NCI-H524 treated with DMSO at 0.1 percent for 48 hours (cell line): ENCODE measurements at places on chromosomes 1 and 21.

- DNase-seq: no peak
These were observed 32.2 kb downstream of the TRIM62 start for GRCh38 chr1:33149453-33150190.

DNA sequence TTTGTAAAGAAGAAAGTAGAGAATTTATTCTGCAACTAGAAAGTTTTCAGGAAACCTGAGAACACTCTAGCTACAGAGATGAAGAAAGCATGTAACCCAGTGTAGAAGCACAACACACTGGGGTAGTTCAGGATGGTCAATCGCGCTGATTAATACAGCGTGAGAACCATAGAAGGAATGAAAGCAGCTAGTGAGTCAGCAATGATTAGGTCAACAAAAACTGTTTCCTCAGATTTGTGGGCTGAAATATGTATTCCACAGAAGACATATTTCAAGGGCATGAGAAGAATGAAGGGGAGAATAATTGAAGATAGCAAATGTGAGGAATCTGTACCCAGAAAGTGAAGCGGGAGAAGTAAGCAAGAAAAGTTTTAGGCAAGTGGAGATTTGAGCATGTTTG lies 97.8 kb upstream of the ADGRL2 start:
- no peak for DNase-seq

DNA sequence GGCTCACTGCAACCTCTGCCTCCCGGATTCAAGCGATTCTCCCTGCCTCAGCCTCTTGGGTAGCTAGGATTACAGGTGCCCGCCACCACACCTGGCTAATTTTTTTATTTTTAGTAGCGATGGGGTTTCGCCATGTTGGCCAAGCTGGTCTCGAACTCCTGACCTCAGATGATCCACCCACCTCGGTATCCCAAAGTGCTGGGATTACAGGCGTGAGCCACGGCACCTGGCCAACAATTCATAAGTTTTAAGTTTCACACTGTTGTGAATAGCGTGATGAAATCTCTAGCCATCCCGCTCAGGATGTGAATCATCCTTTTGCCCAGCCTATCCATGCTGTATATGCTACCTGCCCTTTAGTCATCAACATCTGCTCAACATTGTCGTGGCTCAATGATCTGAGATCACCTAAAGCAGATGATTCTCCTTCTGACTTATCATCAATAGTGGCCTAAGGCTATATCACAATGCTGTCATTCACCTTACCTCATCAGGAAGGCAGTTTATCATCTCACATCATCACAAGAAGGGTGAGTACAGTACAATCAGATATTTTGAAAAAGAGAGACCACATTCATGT lies 2.6 kb downstream of the PFDN2 start:
- DNase-seq: no peak

GRCh38 chr1:108686614-108687313 lies 5.3 kb upstream of the PRPF38B start:
- no peak for DNase-seq

GRCh38 chr1:12343823-12344487 lies 114.1 kb downstream of the VPS13D start:
- no peak for DNase-seq

- no peak for DNase-seq
These were observed 4.5 kb downstream of the PMVK start for GRCh38 chr1:154931940-154932487.

DNA sequence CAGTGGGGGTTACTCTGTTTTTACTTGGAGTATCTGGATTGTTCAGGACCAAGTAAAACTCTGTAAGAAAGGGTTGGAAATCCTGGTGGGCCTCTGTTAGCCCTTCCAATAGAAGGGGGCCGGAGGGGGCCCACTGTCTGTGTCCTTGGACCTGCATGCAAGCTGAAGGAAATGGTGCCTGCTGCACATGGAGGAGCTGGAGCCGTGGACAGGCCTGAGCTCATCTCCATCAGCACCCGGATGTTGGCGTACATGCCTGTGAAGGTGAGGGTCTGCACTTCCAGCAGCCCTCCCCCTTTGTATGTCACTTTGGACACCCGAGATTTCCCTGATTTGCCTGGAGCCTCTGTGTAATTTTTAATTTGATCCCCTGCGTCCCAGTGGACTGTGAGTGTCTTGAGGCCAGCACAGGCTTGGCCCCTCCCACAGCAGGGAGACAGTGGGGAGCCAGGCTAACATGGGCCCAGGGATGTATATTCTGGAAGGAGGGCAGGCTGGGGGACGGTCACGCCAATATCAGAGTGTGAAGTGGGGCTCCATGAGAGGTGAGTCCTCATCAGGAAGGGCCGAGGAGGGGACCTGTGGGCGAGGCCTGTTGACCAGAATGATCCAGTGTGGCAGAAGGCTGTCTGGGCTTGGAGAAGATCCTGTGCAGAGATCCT lies 16.8 kb downstream of the GALNT2 start:
- no peak for DNase-seq

DNA sequence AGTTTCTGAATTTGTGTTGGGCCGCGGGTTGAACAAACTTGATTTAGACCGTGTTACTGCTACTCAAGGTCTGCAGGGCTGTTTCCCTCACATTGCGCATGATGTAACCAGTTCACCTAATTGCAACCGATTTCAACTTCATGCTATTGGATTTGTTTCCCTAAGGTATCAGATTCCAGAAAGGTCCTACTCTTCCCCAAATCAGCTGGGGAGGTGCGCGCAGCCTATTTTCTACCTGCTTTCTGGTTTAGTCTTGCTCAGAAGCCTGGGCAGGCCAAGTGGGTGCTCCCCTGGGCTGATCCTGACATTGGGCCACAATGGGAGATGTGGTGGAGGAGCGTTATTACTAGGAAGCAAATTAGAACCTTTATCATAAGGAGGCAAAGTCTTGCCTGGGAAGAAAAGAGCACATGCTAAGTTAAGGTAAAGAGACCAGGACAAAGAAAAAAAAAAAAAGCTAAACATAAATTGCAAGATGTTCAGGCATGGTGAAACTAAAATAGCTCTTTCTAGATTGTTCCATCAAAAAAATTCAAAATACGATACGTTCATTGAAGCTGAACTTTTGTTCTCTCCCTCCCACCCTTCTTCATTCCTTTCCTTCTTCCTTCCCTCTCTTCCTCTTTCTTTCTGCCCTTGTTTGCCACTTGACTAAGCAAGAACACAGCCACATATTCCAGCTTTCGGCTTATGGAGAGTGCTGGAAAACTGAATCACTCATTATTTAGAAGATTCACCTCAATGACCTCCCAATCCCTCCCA lies 28.8 kb upstream of the TARBP1 start:
- DNase-seq: no peak

DNA sequence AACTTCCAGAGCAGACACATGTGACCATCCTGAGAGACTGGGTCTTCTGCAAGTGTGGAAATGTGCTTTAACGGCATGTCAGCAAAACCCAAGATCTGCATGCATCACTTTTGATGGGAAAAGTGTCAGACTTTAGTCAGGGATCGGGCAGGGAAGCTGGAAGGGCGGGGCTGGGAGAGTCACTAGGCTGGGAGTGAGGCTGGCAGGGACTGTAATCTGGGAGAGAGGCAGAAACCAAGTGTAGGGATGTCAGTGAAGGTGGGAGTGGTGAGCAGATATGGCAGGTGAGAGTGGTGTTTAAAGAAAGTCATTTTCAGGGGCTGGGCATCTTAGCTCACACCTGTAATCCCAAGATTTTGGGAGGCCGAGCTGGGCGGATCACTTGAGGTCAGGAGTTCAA lies 11.3 kb downstream of the CDA start:
- DNase-seq: no peak

DNA sequence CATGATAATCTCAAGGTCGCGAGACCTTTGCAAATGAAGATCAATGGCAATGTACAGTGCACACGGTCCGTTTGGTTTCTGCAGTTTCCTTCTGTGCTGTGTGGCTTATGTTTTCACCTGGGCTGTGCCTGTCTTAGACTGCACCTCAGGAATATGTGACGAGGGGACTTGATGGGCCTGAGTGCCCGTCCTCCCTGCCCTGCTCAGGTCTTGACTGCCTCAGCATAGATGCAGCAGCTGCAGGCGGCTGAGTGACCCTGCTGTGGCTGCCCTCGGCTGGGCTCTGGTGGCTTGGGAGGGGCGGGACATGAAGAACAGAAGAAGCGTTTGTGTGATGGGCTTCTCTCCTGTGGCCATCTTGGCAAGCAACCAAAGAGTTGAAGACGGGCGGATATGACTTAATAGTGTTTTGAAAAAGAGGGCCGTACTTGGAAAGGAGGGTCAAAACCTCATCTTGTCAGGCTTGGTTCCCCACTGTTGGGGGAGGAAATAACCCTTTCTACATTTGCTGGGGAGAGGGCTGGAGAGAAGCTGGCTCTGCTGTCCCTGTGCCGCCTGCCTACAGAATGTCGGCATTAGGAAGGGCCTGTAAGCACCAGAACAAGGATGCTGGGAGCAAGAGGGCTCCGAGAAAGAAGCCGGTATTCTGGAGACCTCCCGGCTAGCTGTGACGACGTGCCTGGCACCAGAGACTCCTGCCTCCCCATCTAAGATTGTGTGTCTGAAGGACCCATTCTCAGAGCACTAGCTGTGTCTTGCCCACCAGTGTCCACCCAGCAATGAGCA lies 7.1 kb downstream of the MYBPHL start:
- DNase-seq: no peak

DNA sequence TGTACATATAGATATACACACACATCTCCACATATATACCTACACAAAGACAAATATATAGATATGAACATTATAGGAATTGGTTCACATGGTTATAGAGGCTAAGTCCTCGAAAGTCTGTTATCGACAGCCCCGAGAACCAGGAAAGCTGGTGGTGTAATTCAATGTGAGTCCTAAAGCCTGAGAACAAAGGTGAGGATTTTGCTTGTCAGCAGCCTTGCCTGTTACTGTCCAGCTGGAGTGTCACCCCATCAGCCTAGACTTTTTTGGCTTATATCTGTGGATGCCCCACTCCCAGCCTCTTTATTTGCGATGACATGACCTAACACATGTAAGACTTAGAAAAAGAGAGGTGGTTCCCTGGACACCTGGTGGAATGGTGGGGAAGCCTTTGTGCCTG lies 97.0 kb downstream of the GIPC2 start:
- DNase-seq: no peak

GRCh38 chr1:43990271-43991199 lies 864 bp upstream of the CCDC24 start:
- no peak for DNase-seq

GRCh38 chr1:229153955-229154548 lies 116.9 kb upstream of the RAB4A start:
- DNase-seq: no peak

- DNase-seq: no peak
These were observed 62.5 kb downstream of the WDR64 start for GRCh38 chr1:241714321-241715218.

- no peak for DNase-seq
These were observed 33.3 kb downstream of the LRRC8B start for GRCh38 chr1:89557956-89558355.

- DNase-seq: no peak
These were observed 197.0 kb upstream of the UBE2U start for GRCh38 chr1:64006276-64007051.

DNA sequence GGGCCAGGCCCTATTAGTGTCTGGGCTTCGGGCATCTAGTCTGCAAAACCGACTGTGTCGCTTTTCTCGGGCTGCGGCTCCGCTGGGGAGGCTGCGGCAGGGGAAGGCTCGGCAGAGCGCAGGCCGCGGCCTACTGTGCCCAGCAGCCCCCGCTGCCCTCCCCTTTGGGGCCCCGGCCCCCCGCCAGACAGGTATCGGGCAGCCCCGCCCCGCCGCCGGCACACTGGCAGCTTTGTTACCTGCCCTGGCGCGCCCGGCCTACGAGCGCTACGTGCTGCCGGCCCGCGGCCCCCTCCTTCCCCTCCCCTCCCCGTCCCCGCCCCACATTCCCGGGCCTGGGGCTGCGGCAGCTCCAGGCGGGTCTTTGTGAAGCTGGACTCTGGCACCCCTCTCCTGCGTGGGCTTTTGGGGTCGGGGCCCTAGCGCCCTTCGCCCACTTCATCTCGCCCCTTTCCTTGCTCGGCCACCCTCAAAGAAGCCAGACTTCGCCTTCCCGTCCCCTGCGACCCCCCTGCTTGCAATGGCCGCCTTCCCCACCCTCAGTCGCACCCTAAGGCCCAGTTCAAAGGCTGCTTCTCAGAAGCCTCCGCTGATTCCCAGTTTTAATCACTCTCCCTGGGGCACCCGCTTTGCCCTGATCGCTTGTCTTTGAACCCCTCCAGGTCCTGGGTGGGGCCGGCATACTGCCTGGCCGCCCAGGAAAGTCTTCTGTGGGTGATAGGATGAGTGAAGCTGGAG lies 48.9 kb upstream of the SLC2A1 start:
- DNase-seq: no peak

- DNase-seq: no peak
These were observed 82.8 kb downstream of the TRIM33 start for GRCh38 chr1:114428083-114428754.

GRCh38 chr1:100627054-100627716 lies 89.2 kb downstream of the GPR88 start:
- no peak for DNase-seq

- DNase-seq: no peak
These were observed 68.4 kb downstream of the RRAGC start for GRCh38 chr1:38791164-38791515.

GRCh38 chr1:192839162-192840066 lies 30.6 kb downstream of the RGS2 start:
- no peak for DNase-seq

DNA sequence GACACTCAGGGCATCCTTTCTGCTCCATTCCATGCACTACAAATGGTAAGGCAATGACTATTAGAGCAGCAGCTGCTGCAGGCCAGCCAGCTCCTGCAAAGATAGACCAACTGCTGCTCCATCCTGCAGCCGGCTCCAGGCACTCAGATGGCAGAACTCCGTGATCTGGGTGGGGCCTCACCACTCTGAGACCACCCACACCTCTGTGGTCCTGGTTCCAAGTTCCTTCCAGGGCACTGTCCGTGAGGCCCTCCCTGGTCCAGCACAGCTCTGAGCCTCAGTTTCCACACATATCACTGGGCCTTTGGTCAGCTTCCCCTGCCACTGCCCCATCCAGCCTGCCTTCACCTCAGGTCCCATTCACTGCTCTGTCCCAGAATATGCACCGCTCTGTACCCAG lies 114.7 kb downstream of the DMRTB1 start:
- no peak for DNase-seq

- peak; percentile 5 for DNase-seq
These were observed 151.0 kb upstream of the KCNJ6 start for GRCh38 chr21:38067086-38067739.

- DNase-seq: no peak
These were observed 2.7 kb downstream of the IFNAR2 start for GRCh38 chr21:33232291-33233034.
